ENCODE measurements at places on chromosomes 13 and 19.

GRCh38 chr19:40524133-40524549, 52.5 kb upstream of the SHKBP1 start:
- DNase-seq = no peak

GRCh38 chr13:34086281-34086680, 268.3 kb downstream of the RFC3 start:
- no peak for DNase-seq

GRCh38 chr13:27201661-27202060, 30.1 kb upstream of the USP12 start:
- peak; percentile 72 for DNase-seq

- DNase-seq = peak; percentile 83
These were observed 153.4 kb downstream of the DPF1 start for GRCh38 chr19:38070573-38070972.

GRCh38 chr19:6997679-6998445, 23.4 kb downstream of the MBD3L2B start:
- no peak for DNase-seq

- DNase-seq = no peak
These were observed 511.7 kb upstream of the MIR17HG start for GRCh38 chr13:90835826-90836225.

DNA sequence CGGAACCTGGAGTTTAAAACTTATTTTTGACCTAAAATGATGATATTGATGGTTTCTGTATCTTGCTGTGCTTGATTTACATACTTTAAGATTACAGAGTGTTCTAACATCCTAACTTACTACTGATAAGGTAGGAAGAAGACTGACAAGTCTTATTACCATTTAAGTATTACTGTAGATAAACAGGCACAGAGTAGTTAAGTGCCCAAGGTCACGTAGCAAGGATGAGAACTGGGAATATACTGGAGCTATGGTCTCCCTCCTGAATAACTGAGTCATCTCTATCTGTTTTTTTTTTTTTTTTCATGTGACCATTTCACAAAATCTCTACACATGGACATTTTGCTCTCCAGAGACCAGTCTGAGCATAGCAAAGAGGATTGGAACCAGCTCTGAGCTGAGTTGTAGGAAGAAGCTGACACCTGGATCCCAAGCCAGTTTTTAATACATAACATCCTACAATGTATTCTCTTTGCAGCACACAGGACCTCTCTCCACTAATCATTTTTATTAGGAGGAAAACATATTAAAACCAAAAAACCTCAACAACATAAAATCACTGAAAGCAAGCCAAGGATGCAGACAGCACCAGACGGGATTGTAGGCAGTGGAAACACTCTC, 173.5 kb downstream of the DNAJC15 start:
- no peak for DNase-seq

GRCh38 chr13:72662548-72662947, 64.9 kb downstream of the MZT1 start:
- no peak for DNase-seq

GRCh38 chr19:14772467-14772866, 5.9 kb downstream of the ADGRE2 start:
- DNase-seq = no peak

- DNase-seq = no peak
These were observed 20.6 kb downstream of the NECTIN2 start for GRCh38 chr19:44866664-44867063.

DNA sequence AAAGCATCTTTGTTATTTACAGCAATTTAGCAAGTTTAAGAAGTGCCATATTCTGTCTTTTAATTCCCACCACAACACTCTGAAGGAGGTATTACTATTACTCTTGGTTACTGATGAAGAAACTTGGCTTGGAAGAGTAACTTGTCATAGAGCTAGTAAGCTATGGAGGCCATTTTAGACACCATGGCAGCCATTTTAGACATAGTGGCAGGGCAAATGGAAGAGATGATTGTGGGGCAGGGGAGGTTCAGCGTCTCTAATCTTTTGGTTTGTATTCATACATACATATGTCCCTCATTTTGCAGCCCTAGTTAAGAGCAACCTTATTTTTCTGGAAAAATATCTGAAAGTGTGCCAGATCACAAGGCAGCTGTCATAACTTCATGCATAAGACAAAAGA, 82.6 kb upstream of the SOX1 start:
- DNase-seq = no peak

DNA sequence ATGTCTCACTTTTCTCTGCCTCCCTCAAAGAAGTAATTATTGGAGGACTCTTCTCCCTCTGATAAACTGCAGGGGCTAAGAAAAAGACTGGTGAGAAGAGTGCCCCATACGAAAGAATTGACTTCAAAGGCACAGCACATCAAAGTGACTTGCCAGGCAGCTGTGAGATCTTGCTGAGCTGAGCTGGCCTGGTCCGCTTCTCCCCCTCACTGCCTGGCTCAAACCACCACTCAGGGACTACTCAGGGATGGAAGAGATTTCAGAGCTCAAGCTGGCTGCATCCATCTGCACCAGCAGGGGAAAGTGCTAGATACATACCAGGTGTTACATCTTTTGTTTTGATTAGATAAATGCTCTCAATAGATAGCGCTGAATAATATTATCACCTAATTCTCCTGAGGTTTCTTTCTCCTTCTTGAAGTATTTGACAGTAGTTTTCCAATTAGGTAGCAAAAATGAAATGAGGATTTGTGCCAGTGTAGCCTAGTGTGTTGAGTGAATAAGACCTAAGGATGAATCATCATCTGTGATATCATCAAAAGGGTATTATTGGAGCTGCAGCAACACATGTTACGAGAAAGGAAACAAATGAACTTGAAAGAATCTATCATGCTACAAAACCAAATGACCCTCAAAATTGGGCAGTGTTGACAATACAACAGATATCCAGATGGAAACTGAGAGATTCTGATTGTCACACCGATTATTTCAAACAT, 379.8 kb downstream of the TBC1D4 start:
- DNase-seq = peak; percentile 33

- no peak for DNase-seq
These were observed 16.8 kb upstream of the TM9SF2 start for GRCh38 chr13:99484473-99484872.

DNA sequence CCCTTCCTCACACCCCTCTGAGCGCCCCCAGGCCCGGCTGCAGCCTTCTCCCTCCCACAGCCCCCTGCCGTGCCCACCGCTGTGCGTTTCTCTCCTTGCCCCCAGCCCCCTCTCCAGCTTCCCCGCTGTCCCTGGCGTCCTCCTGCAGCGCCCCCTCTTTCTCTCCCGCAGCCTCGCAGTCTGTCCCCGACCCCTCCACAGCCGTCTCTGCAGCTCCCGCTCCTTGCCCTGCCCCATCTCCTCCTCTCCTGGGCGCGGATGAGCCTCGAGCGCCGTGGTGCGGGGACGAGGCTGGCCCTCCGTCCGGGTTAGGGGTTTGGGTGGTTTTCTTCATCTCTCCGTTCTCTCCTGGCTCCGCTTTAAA, 1.1 kb downstream of the KMT5C start:
- DNase-seq = no peak

GRCh38 chr13:111397202-111397880, 76.9 kb downstream of the TEX29 start:
- DNase-seq = no peak

DNA sequence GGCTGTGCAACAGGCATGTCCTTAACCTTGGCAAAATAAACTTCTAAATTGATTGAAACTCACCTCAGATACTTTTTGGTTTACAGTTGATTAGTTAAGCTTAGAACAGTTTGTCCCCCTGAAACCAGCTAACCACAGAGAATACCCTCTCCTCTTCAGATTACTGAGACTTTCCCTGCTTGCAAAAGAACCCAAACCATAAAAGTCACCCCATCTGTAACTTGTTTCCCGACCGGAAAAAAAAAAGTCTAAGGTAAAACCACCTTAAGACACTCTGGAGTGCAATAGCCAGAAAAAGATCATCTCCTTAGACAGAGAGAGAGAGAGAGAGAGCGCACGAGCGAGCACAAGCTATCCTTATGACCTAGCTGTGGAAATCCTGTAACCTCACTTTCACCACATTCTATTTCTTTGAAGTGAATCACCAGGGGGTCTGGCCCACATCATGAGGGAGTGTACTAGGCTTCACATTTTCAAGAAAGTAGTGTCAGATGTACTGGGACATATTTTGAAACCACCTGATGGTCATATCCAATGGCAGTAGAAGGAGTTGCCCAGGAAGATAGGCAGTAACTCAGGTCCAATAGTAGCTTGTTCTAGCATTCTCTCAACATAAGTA, 11.1 kb upstream of the GTF2F2 start:
- peak; percentile 90 for DNase-seq

DNA sequence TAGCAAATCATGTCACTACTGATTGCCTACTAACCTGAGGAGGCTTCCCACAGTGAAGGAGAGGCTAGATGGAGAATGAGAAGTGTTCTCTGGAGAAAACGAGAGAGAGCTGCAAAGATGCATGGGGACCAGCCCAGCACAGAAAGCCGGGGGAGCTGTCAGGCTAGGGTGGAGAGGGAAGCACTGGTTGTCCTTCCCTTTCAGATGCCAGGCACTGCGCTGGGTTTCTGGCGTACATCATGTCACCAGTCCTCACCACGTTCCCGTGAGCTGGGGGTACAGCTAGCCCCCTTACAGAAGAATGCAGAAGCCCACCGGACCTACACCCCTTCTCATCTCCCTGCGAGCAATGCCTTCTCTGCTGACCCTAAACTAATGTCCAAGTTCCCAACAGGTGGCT, 86.0 kb downstream of the STK24 start:
- DNase-seq = no peak

- DNase-seq = no peak
These were observed 20.5 kb upstream of the ZNF846 start for GRCh38 chr19:9789066-9789465.

GRCh38 chr13:25064396-25064795, 31.5 kb upstream of the PABPC3 start:
- no peak for DNase-seq
